ENCODE measurements at places on chromosomes 13 and 19. TPM values are rescaled to one million over a fixed set of nuclear protein-coding genes. Genes with fewer than 3 reads are reported as not detected.

The ZNF579 gene
- 3.7 TPM for total RNA-seq

The KCNRG gene
- 31.8 TPM for total RNA-seq

The C13orf46 gene
- total RNA-seq, result under 0.01 TPM

The CACNA1A gene
- 39.5 TPM for total RNA-seq

The ATXN8OS gene
- 1.6 TPM for total RNA-seq

The ZNF723 gene
- total RNA-seq, result not detected

The CILP2 gene
- 0.82 TPM for total RNA-seq

The MAST1 gene
- total RNA-seq, result 47.3 TPM

The SYT3 gene
- 20.4 TPM for total RNA-seq

The ZNF433 gene
- total RNA-seq, result 16.3 TPM

The CPB2 gene
- total RNA-seq, result not detected

The KCNN4 gene
- not detected for total RNA-seq

The CABP5 gene
- not detected for total RNA-seq

The RNASEH2A gene
- 15.9 TPM for total RNA-seq

The CD79A gene
- not detected for total RNA-seq

The LILRA2 gene
- under 0.01 TPM for total RNA-seq

The LRFN3 gene
- total RNA-seq, result 7.7 TPM

The ZNF439 gene
- total RNA-seq, result 38.3 TPM

The MUC16 gene
- total RNA-seq, result not detected

The WDR83 gene
- 9.0 TPM for total RNA-seq

The WDR87 gene
- not detected for total RNA-seq

The KLK4 gene
- total RNA-seq, result not detected

The KLK2 gene
- not detected for total RNA-seq

The OVOL3 gene
- not detected for total RNA-seq
